Sciatic nerve (tissue), 2 donors: ENCODE measurements at places on chromosomes 7 and 10. TPM values are rescaled to one million over a fixed set of nuclear protein-coding genes. Genes with fewer than 3 reads are reported as not detected.

Gene CUBN
- total RNA-seq: 27.6 TPM

DNA sequence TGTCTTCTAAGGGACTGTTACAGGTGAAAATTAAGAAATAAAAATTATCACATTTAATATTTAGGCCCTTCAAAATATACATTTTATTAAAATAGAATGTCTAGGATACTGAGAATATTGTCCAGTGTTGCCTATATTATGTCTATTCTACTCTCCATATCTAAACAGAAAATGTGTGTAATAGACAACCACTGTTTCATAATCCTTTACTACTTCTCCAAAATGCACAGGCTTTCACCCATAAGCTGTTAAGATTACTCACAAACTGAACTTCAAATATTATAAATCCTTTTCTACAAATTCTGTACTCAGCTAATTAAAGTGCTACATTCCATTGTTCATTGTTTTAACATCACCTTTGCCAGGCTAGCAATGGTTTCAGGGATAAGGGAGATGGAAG, 56.7 kb upstream of the TFEC start:
- DNase-seq: no peak

- no peak for DNase-seq
Observed at GRCh38 chr7:35003679-35004303, 33.5 kb downstream of the DPY19L1 start.

Gene HACD1
- 3.0 TPM for total RNA-seq

DNA sequence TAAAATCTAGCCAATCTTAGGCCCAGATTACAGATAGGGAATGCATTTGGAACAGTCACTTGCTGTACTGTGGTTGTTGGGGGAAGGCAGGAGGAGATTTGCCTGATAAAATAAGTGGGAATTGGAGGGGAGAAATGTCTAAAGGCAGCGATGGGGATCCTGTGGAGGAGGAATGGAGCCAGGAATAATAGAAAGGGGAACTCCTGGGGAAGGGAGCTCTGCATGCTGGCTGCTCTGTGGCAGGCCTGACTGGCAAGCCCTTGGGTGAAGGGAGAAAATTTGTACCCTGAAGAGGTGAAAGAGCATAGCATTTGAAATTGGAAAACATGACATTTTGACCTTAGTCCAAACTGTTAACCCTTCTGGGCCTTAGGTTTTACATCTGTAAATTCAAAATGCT, 13.7 kb downstream of the MMP21 start:
- no peak for DNase-seq
